ENCODE measurements at places on chromosomes 11 and 22.
A peak's percentile ranks its signal among the peaks of the same experiment; 100 is the strongest.

DNA sequence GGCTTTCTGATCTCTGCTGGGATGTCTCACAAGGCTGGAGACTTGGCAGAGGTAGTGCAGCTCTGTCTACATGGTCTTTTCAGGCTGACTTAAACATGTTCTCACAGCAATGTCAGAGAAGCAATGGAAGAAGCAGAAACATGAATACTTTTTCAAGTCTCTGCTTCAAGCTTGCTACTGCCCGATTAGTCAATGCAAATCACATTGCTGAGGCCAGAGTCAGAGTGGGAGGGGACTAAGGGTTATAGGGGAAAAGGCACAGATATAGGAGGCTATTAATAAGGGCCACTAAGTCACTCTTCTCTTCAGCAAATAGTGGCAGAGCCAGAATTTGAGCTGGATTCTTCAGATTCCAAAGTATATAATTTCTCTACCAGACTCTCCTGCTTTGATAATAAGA lies 390.5 kb downstream of the TMEM135 start:
- DNase-seq, result no peak

- no peak for DNase-seq
Measured at GRCh38 chr11:35262056-35262455, 123.1 kb downstream of the CD44 start.

DNA sequence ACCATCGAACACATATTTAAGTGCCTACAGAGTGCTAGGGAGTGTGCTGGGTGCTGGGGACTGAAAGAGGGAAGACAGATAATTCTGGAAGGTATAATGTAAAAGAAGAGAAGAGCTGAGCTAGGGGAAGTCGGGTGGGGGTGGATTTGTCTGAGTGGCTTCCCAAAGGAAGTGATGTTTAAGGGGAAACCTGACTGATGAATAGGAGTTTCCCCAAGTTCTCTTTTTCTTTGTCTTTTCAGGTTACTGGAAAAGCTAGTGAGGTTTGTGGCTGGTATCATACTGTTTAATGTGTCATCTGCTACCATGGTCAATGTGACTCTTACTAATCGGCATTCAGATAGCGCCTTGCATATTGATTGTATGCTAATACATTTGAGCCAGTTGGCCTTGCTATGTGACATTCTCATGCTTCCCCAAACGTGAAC lies 151.6 kb upstream of the MTMR2 start:
- no peak for DNase-seq

GRCh38 chr22:25558341-25558740 lies 6.1 kb upstream of the GRK3 start:
- DNase-seq, result no peak

DNA sequence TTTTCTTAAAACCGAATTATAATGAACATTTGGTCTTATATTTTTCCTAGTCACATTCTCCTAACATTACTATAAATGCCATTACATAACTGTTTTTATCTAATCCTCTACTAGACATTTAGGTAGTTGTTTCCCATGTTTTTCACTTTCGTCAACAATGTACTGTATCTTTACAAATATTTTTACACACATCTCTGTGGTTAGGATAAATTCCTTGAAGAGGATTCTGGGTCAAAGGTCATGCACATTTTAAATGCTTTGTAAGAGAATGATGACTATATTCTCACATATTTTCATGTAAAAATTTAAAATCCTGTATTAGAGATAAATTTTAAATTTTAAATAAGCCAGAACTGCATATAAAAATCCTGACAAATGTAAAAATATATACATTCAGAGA lies 61.3 kb upstream of the CLNS1A start:
- DNase-seq, result no peak

DNA sequence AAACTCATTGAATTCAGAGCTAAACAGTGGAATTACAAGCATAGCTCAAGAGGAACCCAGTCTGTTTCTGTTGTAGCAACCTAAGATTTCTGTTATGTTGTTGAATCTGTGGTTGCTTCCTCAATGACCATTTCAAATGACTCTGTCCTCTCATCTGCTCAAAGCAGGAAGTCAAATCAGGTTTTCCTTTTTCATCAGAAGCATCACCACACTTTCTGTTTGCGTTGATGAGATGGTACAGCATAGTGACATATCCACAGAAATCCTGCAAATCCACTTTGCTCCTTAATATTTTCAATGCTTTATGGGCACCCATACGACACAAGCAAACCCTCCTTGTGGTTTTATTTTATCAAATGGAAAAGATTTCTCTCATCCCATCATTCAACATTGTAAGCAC lies 12.6 kb upstream of the UCP2 start:
- DNase-seq, result peak; percentile 56

DNA sequence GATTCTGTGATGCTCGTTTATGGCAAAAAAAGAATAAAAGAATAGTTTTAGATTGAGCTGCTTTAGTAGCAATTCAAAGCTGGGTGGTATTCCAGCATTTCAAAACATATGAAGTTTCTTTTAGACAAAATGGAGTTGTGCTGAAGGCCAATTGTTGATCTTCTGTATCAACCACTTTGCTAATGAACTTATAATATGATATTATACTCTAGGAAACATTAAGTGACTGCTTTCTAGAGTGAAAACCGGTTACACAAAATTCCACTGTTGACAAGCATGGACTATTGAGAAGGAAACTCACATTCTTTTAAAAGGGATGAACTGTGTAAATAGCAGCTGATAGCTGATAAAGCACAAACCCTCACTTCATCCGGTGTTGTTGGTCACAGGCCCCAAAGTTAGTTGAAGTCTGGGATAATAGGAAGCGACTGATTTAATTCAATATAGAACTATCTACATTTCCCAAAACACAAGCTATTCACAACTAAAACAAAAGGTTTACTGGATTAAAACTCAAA lies 255.1 kb downstream of the CADM1 start:
- DNase-seq, result no peak

DNA sequence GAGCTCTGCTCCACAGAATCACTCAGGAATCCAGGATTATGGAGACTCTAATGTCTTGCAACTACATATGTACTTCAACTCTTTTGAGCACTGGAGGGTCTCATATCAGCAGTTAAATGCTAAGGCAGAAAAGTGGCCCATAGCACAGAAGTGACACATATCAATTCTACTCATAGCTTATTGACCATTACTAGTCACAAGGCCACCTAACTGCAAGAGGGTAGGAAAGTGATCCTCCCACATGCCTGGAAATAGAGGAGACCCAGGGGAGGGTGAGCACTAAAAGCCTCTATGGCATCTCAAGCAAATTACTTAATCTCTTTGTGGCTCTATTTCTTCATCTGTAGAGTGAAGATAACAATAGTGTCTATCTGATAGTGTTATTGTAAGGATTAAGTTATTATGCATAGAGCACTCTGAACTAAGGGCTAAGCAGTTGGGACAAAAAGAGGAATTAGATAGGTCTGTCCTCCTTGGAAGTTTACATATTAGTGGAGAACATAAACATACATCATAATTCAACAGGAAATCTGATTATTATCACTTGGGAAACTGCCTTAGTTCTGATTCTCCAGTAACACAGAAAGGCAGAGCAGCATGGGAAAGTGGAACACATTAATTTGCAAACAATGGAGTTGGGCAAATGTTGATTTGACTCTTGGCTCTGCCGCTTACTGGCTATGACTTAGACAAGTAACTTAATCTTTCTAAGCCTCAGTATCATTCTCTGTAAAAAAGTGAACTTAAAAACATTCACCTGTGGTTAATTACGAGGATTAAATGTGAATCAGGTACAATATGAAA lies 25.1 kb upstream of the USP47 start:
- no peak for DNase-seq

DNA sequence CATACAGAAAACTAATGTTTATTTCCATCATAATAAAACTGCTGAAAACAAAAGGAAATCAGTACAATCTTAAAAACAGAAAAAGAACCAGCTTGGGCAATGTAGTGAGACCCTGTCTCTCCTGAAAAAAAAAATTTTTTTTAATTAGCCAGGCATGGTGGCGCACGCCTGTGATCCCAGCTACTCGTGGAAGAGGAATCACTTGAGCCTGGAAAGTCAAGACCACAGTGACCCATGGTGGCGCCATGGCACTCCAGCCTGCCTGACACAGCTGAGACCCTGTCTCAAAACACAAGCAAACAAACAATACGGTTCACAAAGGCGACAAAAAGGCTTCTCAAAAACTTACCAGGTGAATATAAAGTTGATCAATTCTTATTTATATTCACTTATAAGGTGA lies 289.7 kb downstream of the BRD1 start:
- no peak for DNase-seq

- no peak for DNase-seq
Measured at GRCh38 chr22:32637951-32638350, 163.3 kb downstream of the FBXO7 start.

DNA sequence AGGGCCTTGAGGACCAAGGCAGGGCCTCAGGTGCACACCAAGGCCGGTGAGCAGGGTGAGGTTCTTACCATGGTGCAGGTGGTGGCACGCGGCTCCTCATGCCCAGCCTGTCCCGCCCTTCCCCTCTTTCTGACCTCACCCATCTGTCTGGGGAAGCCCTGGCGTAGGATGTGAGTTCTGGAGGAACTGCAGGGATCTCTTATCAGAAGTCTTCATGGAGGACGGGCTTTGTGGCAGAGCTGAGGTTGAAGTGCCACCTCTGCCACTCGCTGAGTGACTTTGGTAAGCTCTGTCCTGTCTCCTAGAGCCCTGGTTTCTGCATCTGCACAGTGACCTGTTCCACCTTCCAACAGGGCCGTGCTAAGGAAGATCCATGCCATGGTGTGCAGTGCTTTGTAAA lies 49.1 kb downstream of the LRRC32 start:
- DNase-seq, result no peak

GRCh38 chr22:48968201-48968959 lies 859.3 kb downstream of the BRD1 start:
- DNase-seq, result no peak

DNA sequence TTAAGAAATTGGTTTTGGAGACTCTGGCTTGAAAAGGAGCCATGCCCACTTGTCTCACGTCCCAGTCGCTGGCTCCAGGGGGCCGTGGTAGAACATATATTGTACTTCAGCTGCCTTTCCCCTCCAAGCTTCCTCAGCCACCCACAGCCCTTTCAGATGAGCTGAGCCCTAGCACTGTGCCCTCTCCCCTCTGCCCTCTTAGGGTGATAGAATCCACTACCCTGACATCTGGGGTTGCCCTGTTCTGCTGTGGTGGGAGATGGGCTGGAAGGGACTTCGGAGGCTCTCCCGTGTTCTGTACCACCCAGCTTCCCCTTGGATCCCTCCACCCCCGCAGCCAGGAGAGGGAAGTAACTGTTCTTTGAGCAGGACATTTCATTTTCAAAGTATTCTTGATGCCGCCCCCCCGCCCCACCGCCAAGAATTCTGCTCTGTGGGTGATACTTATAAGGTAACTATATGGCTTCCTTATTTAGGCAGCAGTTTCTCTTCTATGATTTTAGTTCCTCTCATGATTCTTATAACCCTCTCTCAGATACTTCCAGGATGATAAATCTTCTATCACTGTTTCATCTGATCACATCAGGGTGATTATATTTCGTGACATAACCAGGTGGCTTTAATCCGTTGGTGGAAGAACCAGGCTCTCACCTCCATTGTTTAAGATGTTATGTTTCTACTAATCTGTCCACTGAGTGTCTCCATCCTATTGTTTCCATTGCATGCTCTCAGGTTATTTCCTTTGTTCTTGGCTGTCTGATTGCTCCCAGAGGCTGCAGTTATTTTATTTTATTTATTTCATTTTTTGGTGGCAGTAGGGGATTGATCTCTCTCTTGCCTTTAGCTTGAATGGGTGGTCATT lies 24.1 kb downstream of the ZBTB16 start:
- DNase-seq, result peak; percentile 79

GRCh38 chr11:727859-728748 lies 19.2 kb upstream of the TALDO1 start:
- peak; percentile 80 for DNase-seq

DNA sequence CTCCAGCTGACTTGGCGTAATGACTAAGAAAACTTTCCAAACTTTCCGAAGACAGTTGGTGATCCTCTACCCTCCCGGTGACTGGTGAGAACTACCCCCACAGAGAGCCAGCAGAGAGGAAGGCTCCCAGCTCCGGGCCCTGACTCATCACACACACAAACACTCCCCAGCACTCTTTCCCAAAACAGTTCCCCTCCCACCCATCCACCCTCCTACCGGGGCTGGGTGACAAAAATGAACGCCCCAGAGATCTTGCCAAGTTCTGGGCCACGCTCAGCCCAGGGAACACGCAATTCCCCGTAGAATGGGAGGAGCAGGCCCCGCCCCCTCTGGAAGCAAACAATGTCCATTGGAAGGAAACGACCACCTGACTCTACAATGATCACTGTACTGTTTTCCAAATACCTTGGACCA lies 21.3 kb upstream of the JAM3 start:
- DNase-seq, result no peak

DNA sequence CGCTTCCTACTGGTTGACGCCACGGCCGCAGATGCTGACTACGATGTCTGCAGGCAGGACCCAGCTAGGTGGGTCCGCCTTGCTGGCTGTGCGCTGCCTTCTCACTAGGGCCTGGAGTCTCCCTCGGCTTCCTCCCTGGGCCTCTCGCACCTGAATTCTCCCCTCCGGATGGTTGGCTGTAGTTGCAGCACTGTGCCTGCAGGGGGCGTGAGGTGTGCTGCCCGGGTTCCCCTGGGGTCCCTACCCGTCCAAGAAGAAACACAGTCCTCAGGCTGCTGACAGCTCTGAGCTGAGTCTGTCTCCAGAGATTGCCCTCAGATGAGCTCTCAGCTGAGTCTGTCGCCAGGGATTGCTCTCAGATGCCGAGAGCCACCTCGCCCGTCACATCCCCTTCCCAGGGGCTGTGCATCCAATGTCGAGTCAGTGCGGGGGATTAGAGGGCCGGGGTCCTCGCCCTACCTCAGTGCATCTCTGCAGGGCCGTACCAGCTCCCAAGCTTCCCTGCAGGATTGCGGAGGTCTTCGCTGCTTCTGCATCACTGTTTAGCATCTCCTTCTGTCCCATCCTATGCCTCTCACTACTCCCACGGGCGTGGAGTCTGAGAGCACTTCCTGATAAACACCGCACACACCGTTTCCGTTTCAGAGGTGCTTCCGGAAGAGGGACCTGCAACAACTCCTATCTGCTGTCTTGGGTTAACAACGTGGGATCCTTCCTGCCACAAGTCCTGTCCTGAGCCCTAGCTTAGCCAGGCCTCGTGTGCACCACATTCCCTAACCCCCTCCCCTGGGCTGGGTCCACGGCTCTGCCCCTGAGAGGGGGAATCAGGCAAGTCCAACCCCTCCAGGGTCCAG lies 196.9 kb downstream of the CSNK2A3 start:
- no peak for DNase-seq

GRCh38 chr11:43541993-43542392 lies 138.5 kb upstream of the HSD17B12 start:
- no peak for DNase-seq

GRCh38 chr11:11396301-11397035 lies 43.4 kb upstream of the CSNK2A3 start:
- no peak for DNase-seq

DNA sequence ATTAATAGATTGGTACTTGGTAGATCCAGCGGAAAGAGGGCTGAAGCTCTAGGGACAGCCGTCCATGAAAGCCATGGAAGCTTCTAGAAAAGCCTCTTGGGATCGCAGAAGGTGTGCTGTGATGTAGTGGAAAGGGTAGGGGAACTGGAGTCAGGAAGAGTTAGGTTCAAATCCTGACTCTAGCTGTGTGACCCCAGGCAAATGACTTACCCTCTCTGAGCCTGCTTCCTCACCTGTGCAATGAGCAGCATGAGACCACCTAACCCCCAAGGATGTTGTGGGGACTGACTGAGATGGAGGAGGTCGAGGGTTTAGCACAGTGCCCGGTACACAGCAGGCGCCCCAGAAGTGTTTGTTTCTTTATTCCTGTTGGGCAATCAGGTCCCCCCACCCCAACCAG lies 2.2 kb downstream of the EML3 start:
- no peak for DNase-seq

GRCh38 chr11:79514290-79514689 lies 73.5 kb upstream of the TENM4 start:
- no peak for DNase-seq

GRCh38 chr11:84455691-84456090 lies 1169.5 kb upstream of the CCDC90B start:
- DNase-seq, result no peak
